NCI-H1092 (cell line): ENCODE measurements at places on chromosomes 11 and 22.

- DNase-seq: no peak
Measured at GRCh38 chr11:115933564-115933963, 429.3 kb upstream of the CADM1 start.

DNA sequence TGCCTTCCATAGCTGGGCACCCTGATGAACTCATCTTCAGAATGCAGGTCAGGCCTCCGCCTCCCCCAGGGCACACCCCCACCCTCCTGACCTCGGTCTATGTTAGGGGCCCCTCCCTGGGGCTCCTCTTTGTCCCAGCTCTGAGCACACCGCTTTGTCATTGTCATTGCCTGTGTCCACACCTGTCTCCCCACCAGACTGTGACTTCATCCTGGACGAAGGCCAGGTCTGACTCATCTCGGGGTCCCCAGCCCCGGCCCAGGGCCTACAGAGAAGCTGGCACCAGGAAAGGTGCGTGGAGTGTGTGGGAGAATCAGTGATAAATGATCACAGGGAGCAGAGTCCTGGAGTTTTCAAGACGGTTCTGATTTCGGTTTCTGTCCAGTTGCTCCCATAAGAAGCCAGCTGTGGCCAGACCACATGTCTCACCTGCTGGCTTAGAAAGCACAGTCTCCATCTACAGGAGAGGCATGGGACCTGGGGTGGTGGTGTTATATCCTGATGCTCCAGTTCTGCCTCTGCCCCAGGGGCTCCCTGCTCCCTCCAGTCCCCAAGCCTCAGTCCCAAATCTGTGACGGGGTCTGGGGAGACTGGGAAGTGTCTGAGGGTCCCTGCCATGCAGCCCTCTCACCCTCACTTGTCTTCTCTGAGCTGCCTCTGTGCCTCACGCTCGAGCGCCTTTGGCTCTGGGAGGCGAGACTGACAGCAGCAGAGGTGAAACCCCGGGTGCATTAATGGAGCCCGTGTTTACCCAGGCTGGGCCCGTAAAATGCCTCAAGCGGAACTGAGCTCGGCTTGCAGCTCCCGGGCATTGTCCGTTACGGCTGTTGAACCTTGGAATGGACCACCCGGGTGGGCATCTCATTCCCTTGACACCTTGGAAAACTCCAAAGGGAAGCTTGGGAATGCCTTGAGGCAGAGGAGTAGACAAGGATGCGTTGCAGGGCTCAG lies 85.5 kb upstream of the WNT11 start:
- peak; percentile 67 for DNase-seq

DNA sequence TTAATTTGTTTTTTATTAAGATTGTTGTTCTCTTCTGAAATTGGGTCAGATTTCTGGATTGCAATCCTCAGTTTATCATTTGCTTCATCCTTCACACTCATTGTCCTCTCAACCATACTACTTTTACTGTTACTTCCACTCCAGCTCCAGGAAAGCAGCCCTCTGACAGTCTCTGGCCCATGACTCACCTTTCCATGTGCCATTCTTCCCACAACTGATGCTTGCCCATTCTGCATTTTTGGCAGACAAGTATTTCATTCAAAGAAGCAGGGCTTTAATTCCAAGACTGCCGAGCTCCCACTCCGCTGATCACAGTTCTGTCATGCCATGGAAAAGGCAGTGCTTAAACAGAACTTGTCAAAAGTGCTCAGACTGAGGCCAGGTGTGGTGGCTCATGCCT lies 139.2 kb downstream of the WNT11 start:
- no peak for DNase-seq

GRCh38 chr11:766106-766935 lies 11.0 kb downstream of the GATD1 start:
- no peak for DNase-seq

DNA sequence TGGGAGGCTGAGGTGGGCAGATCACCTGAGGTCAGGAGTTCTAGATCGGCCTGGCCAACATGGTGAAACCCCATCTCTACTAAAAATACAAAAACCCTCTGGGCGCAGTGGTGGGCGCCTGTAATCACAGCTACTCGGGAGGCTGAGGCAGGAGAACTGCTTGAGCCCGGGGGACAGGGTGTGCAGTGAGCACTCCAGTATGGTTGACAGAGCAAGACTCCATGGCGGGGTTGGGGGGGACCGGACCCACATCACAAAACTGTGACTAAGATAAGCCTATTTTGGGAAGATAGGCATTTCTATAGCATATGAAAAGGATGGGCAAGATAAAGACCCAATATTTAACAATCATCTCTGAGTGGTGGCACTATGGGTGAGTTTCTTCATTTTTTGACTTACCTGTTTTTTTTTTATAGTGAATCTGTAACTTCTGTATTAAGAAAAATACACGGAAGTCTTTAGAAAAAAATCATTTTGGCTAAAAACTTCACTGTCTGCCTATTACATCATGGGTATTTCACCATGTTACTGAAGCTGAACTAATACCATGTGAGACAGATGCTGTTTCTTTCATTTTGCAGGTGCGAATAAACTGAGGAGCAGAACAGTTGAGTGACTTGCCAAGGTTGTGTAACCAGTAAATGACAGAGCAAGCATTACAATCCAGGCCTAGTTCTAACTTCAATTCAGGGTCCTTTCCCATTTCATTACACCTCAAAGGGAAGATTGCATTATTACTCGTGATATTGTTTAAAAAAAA lies 2.5 kb downstream of the CELF1 start:
- DNase-seq: no peak

GRCh38 chr22:28237112-28237511 lies 318.1 kb upstream of the PITPNB start:
- DNase-seq: no peak

- no peak for DNase-seq
Measured at GRCh38 chr11:47051217-47051616, 114.7 kb downstream of the CSTPP1 start.

DNA sequence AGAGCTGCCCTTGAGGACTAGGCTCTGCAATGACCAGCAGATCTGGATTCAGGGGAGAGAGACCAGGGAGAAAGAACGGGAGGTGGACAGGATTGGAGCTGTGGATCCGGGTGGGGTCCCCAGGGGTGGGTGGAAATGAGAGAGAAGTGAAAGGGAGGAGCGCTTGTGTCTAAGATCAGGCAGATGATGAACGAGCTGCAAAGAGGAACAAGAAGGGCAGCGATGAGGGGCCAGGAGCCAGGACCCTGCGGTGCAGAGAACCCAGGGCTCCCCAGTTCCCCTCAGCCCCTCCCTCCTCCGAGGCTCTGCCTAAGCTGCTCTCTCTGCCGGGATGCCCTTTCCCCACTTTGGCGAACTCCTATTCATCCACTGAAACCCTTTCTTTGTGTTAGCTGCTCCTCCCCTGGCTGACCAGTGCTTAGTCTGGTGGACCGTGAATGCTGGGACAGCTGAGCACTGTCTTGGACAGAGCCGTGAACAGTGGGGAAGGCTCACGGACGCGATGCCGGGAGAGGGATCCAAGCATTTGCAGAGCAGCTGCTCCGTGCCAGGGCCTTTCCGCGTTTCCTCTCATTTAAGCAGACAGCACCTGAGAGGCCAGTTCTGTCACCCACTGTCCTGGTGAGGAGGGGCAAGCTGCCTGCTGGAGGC lies 35.9 kb downstream of the SHISAL1 start:
- DNase-seq: no peak

GRCh38 chr11:30635401-30635989 lies 49.3 kb upstream of the MPPED2 start:
- DNase-seq: no peak

DNA sequence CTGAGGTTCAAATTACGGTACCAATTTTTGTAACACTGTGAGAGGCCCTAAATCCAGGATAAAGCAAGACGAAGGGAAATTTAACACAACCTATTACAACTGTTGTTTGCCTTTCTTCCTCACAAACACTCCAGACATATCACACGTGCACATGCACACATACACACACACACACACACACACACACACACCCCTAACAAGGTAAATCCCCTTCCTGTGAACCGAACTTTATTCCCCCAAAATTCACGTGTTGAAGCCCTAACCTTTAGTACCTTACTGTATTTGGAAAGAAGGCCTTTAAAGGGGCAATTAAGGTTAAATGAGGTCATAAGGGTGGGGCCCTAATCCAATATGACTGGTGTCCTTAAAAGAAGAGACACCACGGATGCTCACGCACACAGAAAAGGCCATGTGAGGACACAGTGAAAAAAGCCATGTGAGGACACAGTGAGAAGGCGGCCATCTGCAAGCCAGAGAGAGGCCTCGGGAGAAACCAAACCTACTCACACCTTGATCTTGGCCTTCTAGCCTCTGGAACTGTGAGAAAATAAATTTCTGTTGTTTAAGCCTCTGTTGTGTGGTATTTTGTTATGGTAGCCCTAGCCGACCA lies 1.8 kb downstream of the SERGEF start:
- no peak for DNase-seq

GRCh38 chr11:64996710-64997380 lies at the start of gene BATF2:
Gene BATF2, minus strand, starts transcription at chr11:64996971. Its CDS starts 57 bp downstream, at chr11:64996914.
- peak; percentile 61 for DNase-seq

DNA sequence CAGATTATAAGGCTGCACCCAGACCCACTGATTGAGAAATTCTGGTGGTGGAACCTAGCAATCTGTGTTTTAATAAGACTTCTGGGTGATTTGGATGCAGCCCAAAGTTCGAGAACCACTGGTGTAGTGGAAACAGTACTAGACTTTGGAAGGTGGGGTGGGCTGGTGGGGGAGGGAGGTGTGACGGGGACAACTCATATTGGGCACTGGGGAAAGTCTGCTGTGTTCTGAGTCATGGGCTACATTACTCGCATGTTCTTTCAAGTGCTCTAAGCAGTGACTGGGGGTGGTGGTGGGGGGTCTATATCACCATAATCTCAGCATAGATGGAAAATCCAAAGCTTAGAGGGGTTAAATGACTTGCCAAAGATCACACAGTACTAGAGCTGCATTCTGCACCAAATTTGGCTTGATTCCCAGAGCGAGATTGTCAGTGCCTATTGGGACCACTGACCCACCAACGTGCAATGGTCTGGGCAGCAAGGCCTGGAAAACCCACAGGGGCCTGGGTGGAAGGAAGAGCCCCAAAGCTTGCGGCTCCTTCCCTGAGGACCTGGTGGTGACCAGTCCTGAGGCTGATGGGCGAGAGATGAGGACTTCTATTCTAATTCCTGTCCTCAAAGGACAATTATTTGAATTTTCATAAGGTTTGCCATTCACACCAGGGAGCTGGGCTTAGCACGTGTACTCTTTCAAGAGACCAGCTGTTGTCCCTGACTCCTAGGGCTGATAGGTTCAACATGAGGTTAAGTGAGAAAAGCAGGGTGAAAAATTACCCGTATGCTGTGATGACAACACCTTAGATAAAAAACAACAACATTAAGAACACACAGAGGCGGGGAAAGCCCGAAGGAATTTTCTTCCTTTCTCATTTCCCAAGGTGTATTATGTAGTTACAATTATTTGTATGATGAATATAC lies 77.5 kb upstream of the NARS2 start:
- DNase-seq: no peak

- DNase-seq: no peak
Measured at GRCh38 chr11:44083906-44084305, 11.6 kb upstream of the EXT2 start.

GRCh38 chr22:44541671-44542319 lies 43.8 kb upstream of the RTL6 start:
- no peak for DNase-seq

DNA sequence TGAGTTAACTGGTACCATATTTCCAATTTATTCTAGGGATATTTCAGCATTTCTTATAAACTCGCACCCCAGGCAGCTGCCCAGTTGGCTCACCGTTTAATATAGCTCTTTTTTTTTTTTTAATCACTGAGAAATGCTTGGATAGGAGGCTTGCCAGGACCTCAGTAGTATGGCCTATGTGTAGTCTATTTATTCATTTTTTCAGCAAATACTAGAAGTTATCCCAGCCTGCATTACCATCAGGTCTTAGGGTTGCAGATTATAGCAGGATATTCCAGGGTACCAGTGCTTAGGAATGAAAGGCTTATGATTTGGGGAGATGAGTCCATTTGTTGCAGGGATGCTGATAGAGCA lies 26.6 kb downstream of the PARVA start:
- DNase-seq: no peak

GRCh38 chr22:22954656-22955055 lies 67.0 kb downstream of the IGLL5 start:
- DNase-seq: peak; percentile 16

GRCh38 chr22:49048591-49048990 lies 779.1 kb downstream of the BRD1 start:
- no peak for DNase-seq

- no peak for DNase-seq
Measured at GRCh38 chr11:128528294-128528693, 59.1 kb downstream of the ETS1 start.

DNA sequence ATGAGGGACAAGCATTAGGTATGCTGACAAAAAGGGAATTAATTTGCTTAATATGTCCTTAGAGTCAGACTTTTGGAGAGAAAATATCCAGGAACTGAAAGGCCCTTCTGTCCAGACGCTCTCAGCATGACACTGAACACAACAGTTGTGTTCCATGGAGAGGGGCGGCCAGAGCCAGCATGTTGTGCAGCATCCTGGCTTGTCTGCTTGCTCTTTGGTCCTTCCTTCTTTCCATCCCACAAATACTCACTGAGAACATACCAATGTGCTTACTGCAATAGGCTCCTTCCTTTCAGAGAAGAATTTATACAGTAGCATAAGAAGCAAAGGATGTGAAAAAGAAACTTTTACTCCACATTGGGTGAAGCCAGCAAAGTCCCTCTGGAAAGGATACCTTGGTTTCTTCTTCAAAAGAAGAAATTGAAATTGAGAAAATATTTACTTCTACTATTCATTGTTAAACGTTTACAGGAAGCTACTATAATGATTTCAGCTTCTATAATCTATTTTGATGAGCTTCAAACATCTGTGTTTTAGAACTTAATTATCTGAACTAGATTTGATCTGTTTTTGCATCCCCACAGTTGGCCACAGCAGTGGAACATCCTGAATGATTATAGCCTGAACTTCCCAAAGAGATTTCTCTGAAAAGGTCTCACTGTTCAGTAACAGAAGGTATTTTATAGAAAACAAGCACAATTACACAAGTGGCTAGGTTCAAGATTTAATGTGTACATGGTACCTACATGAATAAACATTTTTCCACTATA lies 304.1 kb upstream of the PITPNB start:
- no peak for DNase-seq

- DNase-seq: no peak
Measured at GRCh38 chr11:23569547-23569946, 709.3 kb upstream of the CCDC179 start.

- no peak for DNase-seq
Measured at GRCh38 chr11:20081336-20081735, 78.9 kb downstream of the DBX1 start.

DNA sequence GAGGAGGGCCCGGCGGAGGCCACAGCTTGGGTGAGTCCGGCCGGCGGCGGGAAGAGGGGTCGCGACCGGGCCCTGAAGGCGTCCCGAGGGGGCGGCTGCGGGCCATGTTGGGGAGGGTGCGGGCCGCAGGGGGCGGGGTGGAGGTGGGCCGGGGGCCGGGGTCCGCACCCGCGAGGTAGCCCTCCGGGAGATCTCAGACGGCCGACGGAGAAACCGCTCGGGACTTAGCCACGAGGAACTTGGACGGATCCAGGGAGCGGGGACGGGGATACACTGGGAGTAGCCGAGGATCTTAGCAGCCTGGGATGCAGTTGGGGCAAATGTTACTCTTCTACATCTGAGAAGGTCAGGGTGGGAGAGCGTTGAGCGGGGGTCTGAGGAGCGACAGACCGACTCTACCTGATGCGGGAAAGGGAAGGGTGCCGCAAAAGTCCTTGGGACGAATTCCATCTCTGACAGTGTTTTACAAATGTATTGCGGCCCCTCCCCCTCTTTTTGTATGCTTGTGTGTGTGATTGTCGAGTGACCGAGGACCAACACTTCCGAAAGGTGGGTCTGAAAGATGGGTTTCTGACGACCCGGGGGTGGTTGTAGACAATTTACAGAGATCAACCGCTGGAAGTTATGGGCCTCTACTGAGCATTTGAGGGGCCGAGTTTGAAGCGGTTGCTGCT lies 658 bp downstream of the STIP1 start:
- DNase-seq: no peak
